Mammary microvascular endothelial cell (primary cell): ENCODE measurements at places on chromosomes 6 and 20. TPM values are rescaled to one million over a fixed set of nuclear protein-coding genes. Genes with fewer than 3 reads are reported as not detected.

Gene HLA-DRB5
- total RNA-seq: not detected in 2 replicates

Gene JPH2
- total RNA-seq: 1.1 TPM in 2 replicates

Gene GPLD1
- total RNA-seq: under 0.01 and 0.05 TPM in 2 replicates

Gene TMEM200A
- total RNA-seq: 0.27 and 0.30 TPM in 2 replicates

Gene OPRM1
- total RNA-seq: not detected in 2 replicates

Gene VWA7
- total RNA-seq: 0.49 and 1.6 TPM in 2 replicates

Gene EDN3
- total RNA-seq: not detected in 2 replicates
